Stimulated activated CD4-positive, alpha-beta T cell treated with anti-CD3 and anti-CD28 coated beads, Interleukin-12 subunit alpha, Interleukin-12 subunit beta, amount 100 ng/mL, for 4 hours (primary cell): ENCODE measurements at places on chromosomes 6 and 20.
A peak's percentile ranks its signal among the peaks of the same experiment; 100 is the strongest.

DNA sequence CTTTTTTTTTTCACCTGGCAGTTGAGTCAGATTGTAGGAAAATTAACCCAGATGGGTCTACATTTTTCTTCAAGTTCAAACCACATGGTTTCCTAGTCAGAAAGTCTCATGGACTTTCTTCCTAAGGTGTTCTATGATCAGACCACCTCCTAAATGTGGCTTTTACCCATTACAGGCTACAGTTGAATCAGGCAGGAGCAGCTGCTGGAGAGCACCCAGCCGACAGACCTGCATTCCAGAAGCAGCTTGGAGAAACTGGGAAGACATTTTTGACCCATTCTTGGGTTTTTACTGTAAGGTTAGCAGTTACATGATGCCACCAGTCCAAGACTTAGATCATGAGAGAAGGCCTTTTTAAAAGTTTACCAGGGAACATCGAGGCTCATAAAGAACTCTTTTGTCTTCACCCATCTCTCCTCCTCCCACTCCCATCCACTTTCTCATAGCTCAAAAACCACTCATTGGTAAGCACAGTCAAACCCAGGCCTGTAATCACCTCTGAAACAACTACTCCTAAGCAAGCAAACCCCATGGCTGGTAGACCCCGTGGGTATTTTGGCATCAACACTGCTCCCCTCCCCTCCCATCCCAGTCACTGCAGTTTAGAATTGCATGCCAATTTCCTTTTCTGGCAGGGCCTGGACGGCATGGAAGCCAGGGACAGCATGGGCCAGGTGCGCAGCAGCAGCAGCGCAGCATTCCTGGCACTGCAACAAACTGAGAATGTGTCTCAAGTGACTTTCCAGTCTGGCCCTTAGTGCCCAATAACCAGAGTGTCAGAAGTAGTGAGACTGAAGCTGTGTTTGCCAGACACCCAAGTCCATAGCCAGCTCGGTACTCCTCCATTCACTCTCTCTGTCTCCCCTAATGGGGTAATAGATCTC, 113.7 kb downstream of the CLIC5 start:
- no peak for DNase-seq

GRCh38 chr6:170226647-170227046, 64.2 kb downstream of the DLL1 start:
- no peak for DNase-seq

GRCh38 chr6:26056583-26057350, 30.5 kb upstream of the HFE start:
- DNase-seq, result no peak

DNA sequence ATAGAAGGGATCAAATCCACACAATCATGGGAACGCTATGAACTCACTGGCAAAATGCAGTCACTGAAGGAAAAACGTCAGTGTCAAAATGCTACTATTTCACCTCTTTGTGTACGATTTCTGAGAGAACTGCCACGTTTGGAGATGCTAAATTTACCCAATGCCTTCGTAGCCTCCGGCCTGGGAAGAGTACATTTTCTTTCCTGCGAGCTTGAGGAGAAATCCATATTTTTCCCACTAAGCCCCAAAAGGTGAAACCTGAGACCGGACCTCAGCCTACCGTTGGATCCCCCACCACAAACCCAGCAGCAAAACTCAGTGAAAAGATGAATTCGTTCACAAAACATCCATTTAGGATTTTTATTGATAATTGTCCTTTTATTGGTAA, 131.7 kb downstream of the GPX5 start:
- DNase-seq, result no peak

DNA sequence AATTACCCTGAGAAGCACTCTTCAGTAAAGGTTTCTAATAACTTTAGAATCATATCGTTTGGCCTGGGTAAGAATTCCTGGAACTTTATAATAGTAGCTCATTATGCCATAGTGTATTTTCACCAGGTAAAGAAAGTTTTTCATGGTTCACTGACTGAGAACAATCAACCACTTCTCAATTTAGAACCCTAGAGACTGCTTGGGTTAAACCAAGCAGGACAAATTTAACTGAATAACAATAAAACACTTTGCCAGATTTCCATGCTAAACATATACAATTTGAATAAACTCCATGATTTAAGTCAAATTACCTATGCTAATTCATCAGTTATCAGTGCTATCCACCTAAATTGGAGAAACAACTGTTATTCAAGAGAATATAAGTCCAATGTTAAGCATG, 99.4 kb downstream of the PLG start:
- no peak for DNase-seq

DNA sequence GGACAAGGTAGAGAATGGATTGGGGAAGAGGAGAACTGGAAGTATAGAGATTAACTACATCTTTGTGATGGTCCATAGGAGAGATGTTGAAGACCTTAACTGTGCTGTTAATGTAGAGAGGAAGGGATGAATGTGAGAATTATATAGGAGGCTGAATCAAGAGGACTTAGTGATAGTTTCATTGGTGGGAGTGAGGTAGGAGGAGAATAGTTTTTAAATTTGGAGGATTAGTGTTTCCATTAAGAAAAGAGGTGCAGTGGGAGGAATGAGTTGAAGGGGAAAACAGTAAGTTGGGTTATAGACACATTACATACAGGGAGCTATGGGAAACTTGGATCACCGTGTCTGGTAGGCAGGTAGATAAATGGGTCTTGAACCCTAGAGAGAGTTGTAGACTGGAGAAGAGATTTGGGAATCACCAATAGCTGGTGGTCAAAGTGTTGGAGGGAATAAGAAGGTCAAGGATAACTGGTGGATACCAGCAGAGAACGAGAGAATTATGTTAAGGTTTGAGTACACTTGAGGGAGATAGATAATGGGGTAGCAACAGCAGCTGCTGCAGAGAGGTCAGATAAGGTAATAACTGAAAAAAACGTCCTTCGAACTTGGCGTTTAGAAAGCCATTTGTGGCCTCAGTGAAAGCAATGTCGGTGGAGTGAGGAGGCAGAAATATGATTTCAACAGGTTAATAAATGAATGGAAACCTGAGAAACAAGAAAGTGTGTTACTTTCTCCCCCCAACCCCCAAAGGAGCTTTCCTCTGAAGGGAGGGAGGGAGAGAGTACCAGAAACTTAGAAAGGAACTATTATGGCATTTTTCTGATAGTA, 3.1 kb downstream of the C6orf89 start:
- DNase-seq, result no peak

DNA sequence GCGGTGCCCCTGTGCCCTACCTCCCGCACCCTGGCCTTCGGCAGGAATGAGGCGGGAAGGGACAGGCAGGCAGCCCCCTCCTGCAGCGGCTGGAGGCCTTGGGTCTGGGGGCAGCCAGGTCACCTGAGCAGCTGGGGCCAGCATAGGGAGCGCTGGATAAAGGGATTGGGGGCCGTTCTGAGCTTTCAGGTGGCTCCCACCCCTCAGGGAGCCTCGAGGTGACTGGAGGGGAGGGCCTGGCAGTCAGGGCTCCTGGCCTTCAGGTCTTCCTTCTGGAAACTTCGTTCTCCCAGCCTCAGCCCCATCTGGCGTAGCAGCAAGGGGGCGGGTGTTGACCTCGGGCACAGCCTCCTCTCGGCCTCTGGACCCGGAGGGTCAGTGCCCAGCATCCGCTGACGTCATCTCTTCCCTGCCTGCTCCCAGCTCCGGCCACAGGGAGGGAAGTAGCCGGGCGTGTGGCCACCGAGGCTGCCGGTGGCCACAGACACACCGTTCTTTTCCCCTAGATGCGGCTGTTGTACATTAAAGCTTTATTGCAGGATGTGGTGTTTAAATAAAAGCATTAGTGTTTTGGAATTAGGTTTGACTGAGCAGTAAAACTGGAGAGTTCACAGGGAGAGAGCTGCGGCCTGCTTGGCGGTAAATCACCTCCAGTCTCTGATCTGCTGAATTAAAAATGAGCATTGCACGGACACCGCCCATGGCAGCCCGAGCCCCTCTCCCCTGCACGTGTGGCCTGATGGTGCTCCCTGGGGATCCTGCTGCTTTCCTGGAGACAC, 80.0 kb upstream of the GATA5 start:
- no peak for DNase-seq

DNA sequence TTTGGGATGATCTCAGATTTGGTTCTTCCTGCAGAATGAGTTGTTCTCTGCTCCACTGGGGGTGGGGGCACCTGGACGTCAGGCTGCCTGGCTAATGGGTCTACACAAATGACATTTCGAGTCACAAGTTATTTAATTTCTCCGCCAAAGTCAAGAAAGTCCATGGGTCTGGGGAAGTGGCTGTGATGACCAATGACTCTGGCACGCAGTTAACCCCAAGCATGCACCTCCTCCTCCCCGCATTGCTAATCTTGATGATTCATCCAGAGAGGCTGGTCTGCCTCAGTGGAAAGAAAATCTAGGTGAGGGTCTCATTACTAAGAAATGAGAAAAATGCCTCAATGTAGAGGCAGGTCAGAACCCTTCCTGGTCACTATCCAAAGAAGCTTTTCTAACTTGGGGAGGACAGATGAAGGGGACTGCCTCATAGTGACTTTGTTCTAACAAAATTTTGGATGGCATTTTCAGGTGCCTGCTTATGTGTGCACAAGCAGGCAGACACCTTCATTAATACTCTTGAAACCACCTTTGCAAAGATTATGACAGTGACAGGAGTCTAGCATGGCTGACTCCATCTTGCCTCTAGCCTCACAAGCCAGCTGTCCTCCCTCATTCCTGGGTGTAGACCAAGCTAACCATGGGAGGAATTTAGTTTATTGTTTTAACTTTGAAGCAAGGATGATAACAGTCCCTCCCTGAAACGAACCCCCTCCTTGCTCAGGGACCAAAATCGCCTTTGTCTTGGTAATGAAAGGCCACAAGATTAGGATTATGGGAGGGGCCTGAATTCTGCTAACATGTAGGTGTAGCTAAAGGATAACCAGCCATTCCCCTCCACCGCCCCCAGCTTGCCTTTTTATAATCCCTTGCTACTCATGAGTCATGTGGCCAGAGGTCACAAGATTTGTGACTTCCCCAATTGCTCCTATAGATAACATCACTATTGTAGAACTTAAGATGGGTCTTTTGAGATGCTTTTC, 98.6 kb upstream of the MRPS10 start:
- DNase-seq, result no peak

GRCh38 chr6:149499066-149499465, 14.3 kb upstream of the ZC3H12D start:
- DNase-seq, result no peak

- no peak for DNase-seq
These were observed 197.1 kb upstream of the PLN start for GRCh38 chr6:118350881-118351430.

DNA sequence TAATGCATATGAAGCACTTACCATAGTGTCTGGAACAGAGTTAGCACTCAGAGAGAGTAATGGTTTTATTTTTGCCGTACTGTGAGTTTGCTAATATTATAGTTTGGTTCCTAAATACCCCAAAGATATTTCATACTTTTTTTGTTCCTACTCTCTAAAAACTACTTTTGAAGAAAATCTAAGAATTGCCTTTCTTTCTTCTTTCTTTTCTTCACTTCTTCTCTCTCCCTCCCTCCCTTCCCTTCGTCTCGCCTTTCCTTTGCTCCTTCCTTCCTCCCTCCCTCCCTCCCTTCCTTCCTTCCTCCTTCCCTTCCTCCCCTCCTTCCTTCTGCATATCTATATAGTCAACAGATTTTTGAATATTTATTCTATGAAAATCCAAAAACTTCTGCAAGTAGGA, 351.7 kb upstream of the RSPO3 start:
- no peak for DNase-seq

DNA sequence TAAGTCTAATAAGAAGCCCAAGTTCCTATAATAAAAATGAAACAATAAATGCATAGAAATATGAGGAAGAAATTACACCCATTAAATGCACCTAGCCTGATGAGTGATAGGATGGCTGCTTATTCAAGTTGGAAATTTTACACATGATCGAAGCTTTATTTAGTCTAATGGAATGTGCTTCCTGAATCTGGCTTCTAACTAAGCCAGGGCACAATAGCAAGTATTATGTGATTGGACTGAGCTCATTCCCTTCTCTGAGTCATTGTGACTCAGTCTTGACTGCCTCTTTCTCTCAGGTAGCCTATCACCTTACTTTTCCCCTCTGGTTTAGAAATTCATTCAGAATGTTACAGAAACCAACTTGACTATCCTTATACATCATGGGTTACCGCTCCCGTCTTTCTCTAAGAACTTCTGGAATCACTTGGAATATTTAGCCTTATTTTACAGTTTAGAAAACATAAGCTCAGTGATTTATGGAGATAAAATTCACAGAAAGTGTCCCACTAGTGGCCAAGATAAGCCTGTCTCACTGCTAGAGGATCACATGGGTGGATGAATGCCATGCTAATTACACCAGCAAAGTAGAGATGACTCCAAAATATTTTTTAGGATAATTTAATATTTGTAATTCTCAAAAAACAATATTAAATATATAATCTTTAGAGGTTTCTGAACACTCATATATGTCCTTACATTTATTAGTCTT, 505.3 kb upstream of the JAG1 start:
- no peak for DNase-seq

- DNase-seq, result no peak
These were observed 5.1 kb downstream of the VPS16 start for GRCh38 chr20:2845607-2846006.

DNA sequence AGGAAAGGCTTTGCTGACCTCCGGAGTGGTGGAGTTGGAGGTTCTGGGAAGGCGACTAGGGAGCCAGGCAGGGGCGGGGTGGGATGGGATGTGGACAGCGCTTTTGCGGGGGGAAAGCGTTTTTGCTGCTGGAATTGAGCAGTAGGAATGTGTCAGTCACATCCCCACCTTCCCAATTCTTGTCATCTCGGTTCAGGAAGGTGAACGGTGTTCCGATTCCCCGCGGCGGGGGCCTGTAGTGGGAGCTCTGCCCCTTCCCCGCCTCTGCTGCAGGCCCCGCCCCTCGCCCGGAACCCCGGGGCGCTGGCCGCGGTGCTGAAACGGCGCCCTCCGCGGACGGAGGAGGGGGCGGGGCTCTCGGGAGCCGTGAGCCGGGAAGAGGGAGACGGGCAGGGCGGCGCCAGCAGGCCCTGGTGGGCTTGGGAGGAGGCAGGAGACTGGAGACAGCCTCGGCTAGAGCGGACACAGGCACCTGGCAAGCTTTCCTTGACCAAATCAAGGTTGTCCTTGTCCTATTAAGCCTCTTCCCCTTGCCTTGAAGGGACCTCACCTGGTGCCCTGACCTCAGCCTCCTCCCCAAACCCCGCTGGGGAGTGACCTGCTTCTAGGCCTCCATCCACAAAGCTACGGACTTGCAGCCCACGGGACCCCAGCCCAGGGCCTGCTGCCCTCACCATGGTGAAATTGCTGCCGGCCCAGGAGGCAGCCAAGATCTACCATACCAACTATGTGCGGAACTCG, at the start of gene LHFPL5:
Gene LHFPL5 (plus strand): TSS at position 357 of the 741 bp plus-strand sequence. CDS start 319 bp downstream, at position 676.
- DNase-seq, result peak; percentile 46

- DNase-seq, result peak; percentile 67
These were observed 35.1 kb upstream of the BTN3A2 start for GRCh38 chr6:26329763-26330511.

GRCh38 chr20:60269573-60270162, 311.4 kb downstream of the CDH26 start:
- no peak for DNase-seq
